ENCODE measurements at places on chromosomes 3 and 15.

DNA sequence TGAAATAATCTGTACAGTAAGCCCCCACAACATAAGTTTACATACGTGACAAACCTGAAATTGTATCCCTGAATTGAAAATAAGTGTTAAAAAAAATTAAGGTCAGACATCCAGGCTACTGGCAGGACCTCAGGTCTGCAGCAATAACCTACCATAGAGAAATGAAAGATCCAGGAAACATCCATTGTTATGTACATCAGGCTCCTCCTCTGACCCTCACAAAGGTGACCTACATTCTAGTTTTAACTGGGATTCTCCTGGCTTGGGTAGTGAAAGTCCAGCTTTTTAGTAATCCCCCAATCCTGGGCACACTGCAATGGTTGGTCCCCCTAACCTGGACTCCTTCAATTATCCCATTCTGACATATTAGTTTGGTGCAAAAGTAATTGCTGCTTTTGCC lies 749.6 kb upstream of the LMCD1 start:
- DNase-seq = no peak

DNA sequence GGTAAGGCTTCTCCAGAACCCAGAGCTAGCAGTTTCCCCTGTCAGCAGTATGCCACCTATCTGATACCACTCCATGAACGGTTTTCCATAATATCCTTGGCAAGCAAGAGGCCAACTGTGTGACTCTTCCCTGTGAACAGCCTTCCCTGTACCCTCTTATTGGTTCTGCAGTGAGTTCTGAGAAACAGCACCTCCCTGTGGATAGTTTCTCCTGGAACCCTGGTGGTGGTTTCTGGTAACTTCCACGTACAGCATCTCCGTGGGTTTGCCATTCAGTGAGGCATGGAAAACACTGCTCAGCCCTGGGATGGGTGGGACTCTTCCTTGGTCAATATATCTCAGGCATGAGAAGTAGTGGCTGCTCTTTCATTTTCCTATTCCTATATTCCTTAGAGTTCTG lies 19.4 kb upstream of the SERPINI2 start:
- peak; percentile 22 for DNase-seq

GRCh38 chr3:137760341-137761098 lies 3.6 kb upstream of the SOX14 start:
- no peak for DNase-seq

DNA sequence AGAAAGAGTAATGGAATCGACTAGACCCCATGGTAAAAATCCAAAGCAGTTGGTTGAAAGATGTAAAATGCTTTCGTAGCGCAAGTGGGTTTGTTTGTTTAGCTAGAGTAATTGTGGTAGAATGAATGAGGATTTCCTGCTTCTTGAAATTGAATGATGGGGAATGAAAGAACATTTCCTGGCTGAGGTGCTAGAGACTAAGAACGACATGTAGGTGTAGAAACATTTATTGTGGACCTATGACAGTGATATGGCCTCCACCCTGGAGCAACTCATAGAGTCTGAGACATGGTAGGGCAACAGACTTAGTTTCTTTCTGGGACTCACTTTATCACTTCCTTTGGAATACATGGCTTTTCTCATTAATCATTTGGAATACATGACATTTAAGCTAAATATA lies 467.6 kb upstream of the CFAP20DC start:
- DNase-seq = no peak

DNA sequence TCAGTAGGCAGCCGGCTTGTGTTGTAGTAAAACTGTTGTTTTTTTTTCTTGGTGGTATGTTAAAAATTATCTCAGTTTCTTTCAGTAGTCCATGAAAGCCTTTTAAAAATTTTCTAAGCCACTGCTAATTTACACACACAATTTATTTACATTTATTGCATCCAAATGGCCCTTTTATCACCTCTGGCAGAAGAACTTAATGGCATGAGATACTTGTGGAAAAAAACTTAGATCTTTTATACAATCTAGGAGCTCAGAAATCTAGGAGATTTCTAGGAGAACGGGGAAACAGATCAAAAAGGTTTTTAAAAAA lies 1.4 kb downstream of the PPP2R3A start:
- no peak for DNase-seq

GRCh38 chr15:81755626-81756025 lies 290.2 kb downstream of the MEX3B start:
- no peak for DNase-seq

DNA sequence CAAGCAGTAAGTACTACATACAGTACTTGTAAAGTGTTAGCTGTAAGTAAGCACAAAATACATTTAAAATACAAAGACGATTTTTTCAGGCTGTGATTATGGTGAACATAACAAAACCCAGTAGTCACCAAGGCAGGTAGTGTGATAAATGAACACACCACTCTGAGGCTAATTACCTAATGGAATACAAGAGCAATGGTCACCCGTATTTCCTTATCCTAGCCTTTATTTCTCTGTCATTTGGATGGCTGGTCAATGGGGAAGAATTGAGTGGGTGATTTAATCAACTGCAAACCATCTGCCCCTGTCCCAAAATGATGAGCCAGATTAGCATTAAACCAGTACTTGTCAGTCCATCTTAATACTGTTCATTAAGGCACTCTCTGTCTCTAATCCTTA lies 89.2 kb upstream of the CGNL1 start:
- no peak for DNase-seq

DNA sequence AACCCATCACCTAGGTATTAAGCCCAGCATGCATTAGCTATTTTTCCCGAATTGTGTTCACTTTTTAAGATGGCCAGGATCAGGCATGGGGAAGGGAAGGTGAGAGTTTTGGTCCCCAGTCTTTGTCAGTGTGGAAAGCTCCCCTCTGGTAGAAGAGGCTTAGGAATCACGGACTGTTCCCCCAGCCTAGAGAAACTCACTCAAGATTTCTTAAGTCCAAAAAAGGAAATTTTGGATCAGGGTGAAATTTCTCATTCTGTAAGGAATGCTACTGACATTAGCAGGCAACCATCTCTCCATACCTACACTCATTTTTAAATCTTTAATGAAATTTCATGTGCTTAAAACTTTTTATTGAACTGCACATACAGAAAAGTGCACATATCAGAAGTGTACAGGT lies 70.3 kb upstream of the GALNT15 start:
- no peak for DNase-seq

DNA sequence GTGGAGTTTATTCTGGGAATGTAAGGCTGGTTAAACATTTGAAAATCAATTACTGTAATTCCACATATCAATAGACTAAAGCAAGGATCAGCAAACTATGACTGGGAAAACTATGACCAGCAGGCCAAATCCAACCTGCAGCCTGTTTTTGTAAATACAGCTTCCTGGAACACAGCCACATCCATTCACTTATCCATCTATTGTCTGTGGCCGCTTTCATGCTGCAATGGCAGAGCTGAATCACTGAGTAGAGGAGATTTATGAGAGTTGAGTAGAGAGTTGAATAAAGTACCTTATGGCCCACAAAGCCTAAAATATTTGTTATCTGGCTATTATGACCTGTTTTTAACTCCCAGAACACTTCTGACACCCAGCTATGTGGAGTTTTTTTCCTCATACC lies 12.2 kb downstream of the MYLK start:
- no peak for DNase-seq

- DNase-seq = no peak
Observed at GRCh38 chr3:189573004-189573403, 58.2 kb upstream of the TP63 start.

DNA sequence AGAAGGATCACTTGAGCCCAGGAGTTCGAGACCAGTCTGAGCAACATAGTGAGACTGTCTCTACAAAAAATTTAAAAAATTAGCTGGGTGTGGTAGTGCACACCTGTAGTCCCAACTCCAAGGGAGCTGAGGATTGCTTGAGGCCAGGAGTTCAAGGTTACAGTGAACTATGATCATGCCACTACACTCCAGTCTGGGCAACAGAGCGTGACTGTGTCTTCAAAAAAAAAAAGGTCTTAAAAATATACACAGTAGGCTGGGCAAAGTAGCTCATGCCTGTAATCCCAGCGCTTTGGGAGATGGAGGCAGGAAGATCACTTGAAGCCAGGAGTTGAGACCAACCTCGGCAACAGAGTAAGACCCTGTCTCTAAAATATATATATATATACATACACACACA lies 11.2 kb upstream of the CAMK1 start:
- no peak for DNase-seq

DNA sequence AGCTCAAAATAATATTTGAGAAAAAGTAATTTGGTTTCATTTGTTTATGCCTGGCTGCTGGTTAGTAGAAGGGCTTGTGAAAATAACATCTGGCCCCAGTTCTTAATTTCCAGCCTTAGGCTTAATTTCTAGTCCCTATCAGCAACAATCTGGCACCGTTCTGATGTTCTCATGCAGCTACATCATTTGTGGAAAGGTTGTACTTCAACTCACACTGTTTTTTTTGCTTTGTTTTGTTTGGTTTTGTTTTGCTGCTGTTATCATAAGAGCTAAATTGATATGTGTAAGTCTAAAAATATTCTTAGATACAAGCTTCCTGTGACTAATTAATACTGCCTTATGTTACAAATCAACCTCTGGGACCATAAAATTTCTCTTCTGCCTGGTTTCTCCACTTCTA lies 8.9 kb downstream of the CPA3 start:
- DNase-seq = no peak

- DNase-seq = no peak
Observed at GRCh38 chr15:53520996-53521395, 238.5 kb downstream of the WDR72 start.

DNA sequence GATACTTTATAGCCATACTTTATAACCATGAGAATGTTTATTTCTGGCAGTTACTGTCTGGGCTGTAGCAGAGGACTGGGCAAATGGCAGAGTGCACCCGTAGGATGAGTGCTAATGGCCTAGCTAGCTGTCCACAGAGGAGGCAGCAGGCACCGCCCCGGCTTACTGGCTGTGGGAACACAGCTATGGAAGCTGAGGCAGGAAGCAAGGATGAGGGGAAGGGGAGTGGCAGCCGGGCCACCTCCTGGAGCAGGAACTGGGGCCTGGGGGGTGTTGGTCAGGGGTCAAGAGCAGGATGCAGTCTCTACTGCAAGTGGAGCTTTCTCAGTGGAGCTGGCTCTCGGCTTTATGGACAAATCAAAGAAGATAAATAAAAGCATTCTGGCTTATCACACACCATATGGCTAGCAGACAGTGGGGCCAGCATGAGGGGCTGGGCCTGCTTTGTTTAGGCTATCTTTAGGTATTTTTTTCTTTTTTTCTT lies 316.8 kb upstream of the CTDSPL start:
- DNase-seq = no peak

GRCh38 chr15:66390678-66391077 lies 4.0 kb downstream of the MAP2K1 start:
- DNase-seq = no peak

GRCh38 chr15:92448370-92448769 lies 54.7 kb downstream of the ST8SIA2 start:
- DNase-seq = no peak

DNA sequence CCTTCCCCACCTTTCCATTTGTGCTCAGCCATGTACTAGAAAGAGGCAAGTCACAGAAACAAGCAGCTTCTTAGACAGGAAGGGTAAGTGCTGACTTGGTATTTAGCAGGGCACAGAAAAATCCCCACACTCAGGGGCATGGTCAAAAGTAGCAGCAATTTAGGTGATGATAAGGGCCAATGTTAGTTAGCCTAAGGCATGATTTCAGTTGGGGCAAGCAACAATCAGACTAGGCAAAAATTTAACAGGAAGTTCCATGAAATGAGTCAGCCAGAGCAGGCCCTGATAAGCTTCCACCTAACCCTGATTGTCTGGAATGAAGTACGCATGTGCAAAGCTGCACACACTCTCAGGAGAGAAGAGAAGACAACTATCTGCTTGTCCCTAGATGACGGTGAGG lies 423.4 kb upstream of the UBE2E2 start:
- DNase-seq = no peak

- DNase-seq = no peak
Observed at GRCh38 chr3:46135475-46135874, 72.6 kb downstream of the CCR1 start.

- DNase-seq = no peak
Observed at GRCh38 chr3:1798711-1799405, 299.8 kb upstream of the CNTN4 start.

DNA sequence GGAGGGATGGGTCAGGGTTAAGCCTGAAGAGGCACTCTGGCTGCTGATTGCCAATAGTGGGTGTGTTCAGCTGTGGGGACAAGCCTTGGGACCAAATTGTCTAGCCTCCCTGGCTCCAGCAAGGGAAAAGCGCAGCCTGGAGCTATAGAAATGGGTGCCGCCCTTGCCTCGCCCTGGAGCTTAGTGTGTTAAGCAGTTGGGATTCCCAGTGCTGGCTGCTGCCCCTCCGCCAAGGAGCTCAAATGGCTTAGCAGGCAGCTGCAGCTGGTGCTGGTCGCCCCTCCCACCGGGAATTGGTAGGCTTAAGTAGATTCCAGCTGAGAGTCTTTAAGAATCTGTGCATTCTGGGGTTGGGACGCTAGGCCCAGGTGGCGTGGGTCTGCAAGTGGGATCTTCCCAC lies 662.9 kb upstream of the TBL1XR1 start:
- no peak for DNase-seq

- no peak for DNase-seq
Observed at GRCh38 chr3:38114875-38115644, 21.9 kb downstream of the ACAA1 start.

DNA sequence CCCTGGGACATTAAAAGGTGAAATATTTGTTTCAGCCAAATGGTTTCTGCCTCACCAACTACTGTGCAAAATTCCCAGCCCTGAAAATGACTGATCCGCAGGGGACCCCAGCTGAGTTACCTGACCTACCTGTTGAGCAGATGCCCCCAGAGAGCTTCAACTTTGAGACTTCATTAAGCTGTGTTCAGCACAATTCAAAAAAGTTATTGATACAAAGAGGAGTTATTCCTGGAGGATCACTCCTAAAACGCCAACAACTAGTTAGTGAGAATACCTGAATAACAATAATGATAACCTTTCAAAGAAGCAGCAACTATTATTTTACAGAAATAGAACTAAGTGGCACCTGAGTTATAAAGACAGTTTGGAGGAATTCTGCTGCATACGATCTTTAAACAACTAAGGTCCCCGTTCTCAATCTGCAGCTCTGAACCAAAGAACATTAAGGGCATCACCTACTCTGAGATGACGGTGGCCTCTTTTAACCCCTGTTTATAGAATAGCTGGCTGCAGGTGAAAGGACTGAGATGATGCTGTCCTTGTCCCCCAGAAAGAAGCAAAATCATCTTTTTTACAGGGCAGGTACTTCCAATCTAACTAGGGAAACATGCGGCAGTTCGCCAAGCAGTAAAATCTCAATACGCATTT lies 659 bp downstream of the GADL1 start:
- DNase-seq = no peak

Data from HepG2 (cell line).